ENCODE measurements at places on chromosomes 13 and 19.

DNA sequence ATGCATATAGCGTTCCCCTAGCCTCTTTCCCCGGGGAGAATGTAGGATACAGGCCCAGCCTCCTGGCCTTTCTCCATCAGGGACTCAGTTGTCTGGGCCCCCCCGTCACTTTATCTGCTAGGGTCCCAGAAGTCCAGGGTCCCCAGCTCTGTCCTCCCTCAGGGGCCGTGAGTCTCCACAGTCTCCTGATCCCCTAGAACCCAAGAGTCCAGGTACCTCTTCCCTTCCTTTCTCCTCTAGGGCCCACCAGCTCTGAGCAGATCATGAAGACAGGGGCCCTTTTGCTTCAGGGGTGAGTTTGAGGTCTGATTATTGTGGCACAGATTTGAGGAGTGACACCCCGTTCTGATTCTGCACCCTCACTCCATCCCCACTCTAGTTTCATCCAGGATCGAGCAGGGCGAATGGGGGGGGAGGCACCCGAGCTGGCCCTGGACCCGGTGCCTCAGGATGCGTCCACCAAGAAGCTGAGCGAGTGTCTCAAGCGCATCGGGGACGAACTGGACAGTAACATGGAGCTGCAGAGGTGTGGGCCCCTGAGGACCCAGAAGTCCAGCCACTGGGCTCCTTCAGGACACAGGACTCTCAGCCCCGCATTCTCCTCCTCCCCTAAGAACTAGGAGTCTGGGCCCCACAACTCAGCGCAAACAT lies 758 bp downstream of the BAX start:
- DNase-seq, result no peak

GRCh38 chr19:44662691-44663385 lies 8.4 kb upstream of the CEACAM19 start:
- DNase-seq, result no peak

DNA sequence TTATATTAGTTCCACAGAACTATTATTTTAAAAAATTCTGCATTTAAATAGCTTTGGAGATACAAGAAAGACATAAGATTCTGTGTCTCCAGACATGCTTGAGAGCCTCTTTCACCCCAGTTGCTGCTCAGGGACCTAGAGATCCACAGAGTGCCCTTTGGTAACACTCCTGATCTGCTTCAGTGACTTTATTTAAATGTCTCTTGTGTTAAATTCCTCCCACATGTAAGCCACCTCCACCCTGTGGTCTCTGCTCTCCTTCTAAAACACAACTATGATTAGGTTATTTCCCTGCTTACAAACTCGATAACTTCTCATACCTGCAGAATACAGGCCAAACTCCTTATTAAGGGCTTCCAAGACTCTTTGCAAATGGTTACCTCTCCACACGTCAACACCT lies 141.0 kb downstream of the RFC3 start:
- DNase-seq, result no peak

DNA sequence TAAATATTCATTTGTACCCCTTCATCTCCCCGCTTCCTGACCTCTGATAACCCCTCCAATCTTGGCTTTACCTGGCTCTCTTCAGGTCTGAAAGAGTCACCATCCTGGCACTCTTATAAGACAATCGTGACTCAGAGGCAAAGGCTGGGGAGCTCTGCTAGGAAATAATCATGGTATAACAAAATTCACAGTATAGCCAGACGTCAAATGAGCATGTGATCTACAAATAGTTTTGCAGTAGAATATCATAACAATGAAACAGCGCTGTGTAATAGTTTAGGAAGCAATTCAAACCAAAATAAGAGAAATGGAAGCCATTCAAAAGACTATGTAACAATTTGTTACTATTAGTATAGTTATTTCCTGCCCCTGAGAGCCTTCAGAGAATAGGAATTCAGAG lies 34.2 kb downstream of the RXFP2 start:
- no peak for DNase-seq

DNA sequence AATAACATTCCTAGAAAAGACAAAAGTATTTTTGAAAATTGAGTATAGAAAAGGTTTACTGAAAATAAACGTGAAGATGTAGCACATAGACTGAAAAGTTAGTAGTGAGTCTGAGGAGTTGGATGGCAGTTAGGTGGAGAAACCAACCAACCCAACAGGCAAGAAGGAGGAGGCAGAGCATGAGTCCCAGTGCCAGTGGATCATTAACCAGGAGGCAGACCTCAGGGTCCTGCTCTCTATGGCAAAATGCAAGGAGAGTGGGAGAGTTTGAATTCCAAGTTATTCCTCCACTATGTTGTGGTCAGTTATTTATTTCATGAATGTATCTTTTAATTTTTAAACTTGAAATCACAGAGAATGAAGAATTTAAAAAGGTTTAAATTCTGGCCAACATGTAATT lies 446.4 kb downstream of the GPC6 start:
- DNase-seq, result no peak

- DNase-seq, result no peak
Observed at GRCh38 chr13:71619096-71619495, 247.9 kb downstream of the DACH1 start.

GRCh38 chr19:4373601-4374497 lies 26.5 kb downstream of the SH3GL1 start:
- DNase-seq, result no peak

GRCh38 chr13:41137241-41137640 lies 4.6 kb upstream of the KBTBD6 start:
- DNase-seq, result no peak

DNA sequence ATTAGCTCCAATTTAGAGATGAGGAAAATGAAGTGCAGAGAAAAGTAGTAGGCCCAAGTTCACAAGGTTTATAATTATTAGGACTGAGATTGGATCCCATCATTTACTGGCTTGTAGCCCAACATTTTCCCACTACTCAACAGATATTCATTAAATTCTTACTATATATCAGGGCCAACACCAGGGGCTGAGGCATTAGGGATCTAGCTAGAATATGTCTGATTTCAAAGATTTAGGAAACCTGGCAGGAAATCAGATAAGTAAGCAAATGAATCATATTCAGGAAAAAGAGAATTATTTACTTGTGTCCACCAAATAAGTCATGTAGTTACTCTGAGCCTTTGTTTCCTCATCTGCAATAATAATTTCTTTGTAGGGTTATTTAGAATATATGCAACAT lies 94.3 kb downstream of the OXGR1 start:
- DNase-seq, result no peak

GRCh38 chr13:49220036-49220855 lies at the start of gene MLNR:
Gene MLNR, plus strand, starts transcription at chr13:49220338. Its CDS starts 0 bp downstream, at chr13:49220338.
- peak; percentile 5 for DNase-seq

DNA sequence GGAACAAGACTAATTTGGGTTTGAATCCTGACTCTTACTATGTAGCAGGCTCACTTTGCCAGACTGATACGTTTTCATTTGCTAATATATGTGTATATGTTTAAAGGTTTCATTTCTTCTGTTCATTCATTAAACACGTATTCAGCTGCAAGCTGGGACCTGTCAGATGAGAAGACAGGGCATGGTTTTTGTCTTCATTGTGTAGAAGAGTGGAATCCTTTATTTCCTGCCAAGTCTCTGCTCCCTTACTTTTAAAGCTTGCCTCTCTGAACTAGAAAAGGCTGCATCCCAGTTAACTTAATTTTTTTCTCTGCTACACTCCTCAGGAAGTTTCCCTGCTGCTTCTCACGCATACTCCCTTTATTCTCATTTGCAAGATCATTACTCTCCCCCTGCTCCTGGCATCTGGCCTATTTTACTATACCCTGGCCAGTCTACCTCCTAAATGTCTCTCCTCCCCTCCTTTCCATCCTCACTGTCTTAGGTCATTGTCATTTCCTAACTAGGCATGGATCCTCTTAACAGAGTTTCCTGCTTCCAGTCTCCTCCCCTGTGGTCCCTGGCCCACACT lies 141.0 kb upstream of the TMTC4 start:
- no peak for DNase-seq

DNA sequence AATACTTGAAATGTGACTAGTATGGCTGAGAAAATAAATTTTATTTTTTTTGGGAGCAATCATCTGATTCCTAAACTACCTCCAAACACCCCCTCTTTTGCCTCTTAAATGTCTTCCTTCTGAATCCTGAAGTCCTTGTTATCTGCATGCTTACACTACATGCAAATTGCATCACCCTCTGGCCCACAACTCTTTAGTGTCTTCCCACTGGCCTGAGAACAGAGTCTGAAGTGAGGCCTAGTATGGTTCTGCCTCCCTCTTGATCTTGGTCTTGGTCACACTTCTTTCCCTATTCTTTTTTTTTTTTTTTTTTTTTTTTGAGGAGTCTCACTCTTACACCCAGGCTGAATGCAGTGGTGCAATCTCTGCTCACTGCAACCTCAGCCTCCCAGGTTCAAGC lies 4.8 kb downstream of the ZNF558 start:
- DNase-seq, result no peak

GRCh38 chr19:40054632-40055031 lies 1.4 kb downstream of the ZNF780B start:
- DNase-seq, result no peak

DNA sequence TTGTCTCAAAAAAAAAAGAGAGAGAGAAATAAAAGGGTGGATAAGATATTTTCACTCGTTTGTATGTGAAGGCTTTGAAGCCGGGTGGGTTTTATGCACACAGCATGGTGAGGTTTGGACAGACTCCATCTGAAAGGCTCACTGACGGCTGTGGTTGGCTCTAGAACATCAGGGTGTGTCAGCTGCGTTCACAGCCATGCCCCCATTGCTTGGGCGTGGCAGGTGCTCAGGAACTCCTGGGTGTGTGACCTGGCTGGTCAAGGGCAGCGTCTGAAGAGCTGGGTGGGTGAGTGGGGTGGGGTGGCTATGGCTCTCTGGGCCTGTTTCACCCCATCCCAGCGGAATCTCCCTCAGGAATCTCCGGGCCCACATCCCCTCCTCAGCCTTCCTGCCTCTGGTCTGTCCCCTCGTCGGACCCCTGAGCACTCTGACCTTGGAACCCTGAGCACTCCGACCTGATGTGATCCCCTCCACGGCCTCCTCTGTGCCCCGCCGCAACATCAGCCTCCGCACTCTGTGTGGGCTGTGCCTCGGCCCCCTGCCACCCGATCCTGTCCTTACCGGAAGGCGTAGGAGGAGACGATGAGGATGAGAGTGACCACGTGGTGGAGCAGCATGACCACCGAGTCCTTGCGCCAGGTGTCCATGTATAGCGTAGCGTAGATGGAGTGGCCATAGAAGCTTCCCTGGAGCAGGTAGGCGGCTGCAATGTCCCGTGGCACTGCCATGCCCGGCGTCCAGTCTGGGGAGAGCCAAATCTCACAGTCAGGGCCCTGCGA lies 12.2 kb downstream of the CERS1 start:
- no peak for DNase-seq

DNA sequence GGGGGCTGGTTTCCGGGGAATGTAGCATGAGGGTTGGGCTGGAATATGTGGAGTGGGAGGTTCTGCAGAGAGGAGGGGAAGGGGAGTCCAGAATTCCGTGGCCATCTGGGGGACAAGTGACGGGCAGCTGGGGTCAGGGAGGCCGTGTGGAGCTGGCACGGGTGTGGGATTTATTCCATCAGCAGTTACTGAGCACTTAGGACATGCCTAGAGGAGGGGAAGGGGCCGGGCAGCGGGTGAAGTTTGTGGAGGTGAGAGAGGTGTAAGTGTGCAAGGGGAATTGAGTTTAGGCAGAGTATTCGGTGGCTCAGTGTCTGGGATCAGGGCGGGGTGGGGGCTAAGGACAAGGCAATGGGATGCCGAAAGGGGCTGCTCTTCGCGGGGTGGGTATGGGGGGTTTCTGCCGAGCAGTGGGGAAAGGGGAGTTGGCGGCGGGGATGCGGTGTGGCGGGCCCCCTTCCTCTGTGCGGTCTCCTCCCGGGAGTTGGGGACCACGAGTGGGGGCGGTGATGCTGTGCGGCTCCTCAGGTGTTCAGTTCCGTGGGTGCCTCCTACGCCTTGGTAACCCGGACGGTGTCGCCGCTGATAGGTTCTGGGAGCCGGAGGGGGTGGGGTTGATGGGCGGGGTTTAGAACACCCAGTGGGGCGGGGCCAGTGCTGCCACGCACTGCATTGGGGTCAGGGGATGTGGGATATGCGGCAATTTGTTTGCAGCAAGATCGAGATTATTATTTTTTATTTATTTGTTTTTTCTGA lies 5.4 kb downstream of the CCDC61 start:
- DNase-seq, result peak; percentile 67

DNA sequence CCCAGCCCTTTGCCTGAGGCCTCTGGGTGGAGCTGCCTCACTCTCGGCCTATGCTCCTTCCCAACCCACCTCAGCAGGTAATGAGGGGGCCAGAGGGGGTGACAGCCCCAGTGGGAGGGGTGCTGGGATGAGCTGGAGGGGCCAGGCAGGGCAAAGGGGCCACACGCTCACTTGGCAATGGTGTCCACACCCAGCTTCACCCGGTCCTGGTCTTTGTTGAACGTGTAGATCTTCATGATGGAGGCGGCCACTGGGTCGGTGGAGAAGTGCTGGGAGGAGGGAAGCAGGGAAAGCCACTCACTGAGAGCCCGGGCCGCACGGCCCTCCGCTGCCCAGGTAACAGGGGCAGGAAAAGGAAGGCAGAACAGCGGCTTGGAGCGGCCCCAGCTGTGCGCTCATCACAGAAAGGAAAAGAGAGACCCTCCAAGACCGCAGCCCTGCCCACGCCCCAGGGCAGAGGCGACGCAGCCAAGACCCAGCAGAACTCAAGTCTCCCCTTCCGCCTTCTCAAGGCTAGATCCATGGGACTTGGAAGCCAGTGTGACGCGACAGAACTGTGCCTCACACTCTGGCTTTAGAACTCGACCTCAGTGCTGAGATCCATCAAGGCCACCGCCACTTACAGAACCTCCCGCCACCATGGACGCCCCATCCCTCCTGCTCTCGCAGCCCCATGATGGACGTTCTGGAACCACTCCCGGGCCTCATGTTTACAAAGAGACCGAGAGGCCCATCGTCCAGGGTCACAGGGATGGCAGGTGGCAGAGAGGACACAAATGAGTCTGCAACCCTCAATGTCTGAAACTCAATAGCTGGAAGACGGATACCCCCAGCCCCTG lies 9.2 kb downstream of the UBXN6 start:
- DNase-seq, result no peak

DNA sequence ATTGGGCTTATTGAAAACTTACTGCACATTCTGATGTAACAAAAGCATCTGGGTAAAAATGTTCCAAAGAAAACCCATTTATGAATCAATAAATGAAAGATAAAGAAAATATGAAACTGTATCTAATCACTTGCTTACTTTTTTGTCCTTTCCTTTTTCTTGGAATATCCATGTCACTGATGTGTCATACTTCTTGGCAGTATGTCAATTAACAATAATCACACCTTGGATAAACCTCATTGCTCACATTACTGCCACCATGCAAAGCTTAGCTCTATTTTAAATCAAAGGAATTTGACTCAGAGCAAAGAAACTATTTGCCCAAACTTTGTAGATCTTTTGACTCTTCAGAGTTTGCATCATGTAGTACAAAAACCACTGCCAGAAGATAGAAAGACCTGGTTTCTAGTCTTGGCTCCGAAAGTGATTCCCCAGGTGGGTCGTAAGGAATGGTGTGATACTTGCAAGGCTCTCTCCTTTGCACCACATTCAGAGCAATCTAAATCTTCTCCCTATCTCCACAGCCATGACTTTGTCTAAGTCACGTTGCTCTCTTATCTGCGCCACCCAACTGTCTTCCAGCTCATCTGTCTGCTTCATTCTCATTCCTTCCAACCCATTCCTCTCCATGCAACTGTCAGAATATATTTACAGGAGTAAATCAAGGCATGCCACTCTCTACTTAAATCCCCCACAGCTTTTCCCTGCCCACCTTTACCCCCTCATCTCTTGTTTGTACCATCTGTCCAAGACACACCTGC lies 311.9 kb downstream of the COG6 start:
- DNase-seq, result no peak
